ENCODE measurements at places on chromosomes 11 and 22.

- no peak for DNase-seq
These were observed 10.9 kb downstream of the FADS3 start for GRCh38 chr11:61880454-61880853.

DNA sequence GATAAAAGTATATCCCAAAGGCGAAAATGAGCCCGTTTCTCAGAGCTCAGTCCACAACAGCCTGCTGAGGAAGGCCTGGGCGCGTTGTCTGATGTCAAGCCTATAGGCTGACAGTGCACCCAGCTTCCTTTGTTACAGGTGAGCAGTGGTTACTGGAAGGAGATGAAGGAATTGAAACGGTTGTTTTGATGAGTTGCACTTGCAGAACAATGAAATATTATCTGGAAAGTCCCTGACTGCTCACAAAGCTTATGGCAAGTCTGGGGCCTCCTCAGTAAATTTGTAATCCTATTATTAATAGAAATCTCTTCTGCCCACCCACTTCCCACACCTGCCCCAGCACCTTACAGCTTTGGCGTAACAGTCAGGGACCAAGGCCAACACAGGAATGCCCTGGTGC, 77.8 kb downstream of the C11orf91 start:
- no peak for DNase-seq

GRCh38 chr11:123856444-123856843, 29.0 kb downstream of the TMEM225 start:
- no peak for DNase-seq

- no peak for DNase-seq
These were observed 14.9 kb downstream of the RAC2 start for GRCh38 chr22:37229012-37229804.

GRCh38 chr22:39592081-39593065, 21.8 kb downstream of the CACNA1I start:
- no peak for DNase-seq

DNA sequence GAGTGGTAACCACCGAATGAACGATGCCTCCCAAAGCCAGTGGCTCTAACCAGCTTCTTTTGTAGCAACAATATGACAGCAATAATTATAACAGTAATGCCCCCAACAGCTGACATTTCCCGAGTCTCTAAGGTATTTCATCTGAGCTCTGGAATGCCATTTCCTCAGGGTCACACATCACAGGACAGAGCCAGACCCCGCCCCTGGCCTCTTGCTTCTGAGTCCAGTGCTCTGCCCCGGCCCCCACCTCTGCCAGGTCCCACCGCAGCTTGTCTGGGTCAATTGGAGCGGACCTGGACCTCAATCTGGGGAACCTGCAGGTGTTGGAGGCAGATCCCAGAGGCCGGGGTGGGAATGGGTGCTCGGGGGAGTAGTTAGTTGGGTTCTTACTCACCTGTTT, 63.8 kb downstream of the IGLL1 start:
- DNase-seq: no peak

DNA sequence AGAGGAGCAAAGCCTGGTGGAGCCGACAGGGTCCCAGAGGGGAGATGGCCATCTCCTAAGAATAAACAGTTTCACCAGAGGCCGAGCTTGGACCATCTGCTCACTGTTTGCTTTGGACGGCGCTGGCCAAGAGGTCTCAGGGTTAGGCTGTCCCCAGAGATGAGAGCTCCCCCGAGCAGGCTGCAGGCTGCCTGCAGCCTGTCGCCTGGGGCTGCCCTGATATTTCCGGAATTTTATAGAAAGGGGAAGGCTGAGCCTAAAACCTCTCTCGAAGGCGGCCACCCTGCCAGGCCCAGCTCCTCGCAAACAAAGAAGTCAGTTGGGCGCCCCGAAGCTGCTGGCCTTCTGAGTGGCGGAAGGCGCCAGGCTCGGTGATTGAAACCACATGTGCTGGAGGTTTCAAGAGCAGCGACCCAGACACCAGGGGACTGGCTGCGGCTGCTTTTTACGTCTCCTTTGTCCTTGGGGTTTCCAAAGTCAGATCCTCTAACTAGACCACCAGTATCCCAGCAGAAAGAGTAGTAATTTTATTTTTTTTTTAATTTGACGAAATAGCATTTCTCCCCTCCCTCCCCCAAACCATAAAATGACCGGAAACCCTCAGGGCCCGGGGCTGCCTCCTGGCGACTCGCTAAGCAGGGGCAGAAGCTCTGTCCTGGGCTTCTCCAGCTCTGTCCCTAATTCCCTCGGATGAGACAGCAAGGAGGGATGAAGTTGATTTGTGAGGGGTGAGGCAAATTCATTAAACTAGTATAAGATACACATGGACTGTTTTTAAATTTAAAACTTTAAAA, 57.4 kb downstream of the CLMP start:
- peak; percentile 93 for DNase-seq

DNA sequence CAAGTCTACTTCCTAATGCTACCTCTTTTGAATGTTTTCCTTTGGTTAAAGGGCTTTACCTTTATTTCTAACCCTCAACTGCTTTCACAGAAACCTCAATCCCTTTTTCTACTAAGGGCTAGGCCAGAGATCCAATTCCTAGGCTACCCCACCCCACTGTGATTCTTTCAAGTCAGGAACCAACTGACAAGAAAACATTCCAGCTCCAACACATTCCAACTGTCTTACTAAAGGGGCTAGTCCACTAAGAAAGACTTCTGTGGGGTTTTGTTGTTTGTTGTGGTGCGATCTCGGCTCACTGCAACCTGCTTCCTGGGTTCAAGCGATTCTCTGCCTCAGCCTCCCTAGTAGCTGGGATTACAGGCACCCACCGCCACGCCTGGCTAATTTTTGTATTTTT, 151.3 kb downstream of the APOL5 start:
- DNase-seq: no peak

DNA sequence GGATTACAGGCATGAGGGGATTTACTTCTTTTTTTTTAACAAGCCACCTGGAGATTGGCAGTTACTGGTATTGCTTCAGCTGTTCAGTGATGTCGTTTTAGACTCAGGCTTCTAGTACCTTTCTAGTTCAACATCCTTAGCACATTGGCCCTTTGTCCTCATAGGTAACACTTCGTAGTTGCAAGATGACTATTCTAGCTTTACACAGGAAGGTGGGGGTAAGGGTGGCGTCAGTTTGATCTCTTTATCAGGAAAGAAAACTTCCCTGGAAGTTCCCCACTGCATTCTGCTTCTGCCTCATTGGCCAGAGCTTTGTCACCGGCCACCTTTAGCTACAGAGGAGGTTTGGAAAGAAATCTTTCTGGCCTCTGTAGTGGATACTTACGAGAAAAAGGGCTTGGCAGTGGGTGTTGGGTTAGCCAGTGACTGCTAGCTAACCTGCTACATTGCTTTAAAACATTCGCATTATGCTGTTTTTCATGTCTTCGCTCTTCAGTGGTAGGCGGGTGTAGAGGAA, 40.7 kb downstream of the SFI1 start:
- DNase-seq: no peak

- no peak for DNase-seq
These were observed 27.7 kb downstream of the EMID1 start for GRCh38 chr22:29233277-29233877.
